Posterior cingulate gyrus (tissue), 11 donors: ENCODE measurements at places on chromosomes 3 and 15.

DNA sequence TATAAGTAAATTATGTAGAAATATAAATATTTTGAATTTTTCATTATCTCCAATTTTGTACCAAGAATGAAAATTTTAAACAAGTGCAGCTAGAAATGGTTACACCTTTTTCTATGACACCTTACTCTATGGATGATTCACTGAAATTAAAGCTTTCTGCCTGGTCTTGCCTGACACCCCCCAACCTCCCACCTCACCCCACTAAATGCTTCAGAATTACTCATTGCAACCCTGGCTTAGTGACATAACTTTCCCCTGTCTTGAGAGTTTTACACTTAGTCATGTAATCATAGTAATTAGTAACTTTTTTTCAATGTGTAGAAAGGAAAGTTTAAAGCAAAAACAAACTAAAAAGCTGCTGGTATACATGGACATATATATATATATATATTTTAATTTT lies 42.0 kb upstream of the MEIS2 start:
- DNase-seq, result no peak

- DNase-seq, result peak; percentile 35
Observed at GRCh38 chr3:189270248-189270832, 98.6 kb downstream of the TPRG1 start.

GRCh38 chr3:148101061-148101460 lies 596.6 kb upstream of the AGTR1 start:
- DNase-seq, result no peak

GRCh38 chr3:35635407-35635806 lies 3.9 kb upstream of the ARPP21 start:
- no peak for DNase-seq

- DNase-seq, result no peak
Observed at GRCh38 chr15:20646529-20647142, 105.0 kb upstream of the GOLGA6L6 start.

DNA sequence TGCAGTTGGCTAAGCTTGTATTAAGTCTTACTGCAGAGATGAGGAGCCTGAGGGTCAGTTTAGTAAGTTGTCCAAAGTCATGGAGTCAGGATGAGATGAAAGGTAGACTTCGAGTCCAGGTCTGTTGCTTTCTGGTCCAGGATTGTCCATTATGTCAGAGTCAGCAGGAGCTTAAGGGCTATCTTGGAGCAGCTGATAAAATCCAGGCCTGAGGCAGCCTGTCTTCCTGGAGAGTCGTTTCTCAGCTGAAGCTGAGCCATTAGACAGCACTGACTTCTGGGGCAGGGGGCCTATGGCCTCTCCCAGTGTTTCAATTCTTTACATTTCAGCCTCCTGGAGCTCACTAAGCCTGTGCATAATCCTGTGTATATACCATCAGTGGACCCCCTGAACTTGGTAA lies 219.5 kb upstream of the GAP43 start:
- no peak for DNase-seq

DNA sequence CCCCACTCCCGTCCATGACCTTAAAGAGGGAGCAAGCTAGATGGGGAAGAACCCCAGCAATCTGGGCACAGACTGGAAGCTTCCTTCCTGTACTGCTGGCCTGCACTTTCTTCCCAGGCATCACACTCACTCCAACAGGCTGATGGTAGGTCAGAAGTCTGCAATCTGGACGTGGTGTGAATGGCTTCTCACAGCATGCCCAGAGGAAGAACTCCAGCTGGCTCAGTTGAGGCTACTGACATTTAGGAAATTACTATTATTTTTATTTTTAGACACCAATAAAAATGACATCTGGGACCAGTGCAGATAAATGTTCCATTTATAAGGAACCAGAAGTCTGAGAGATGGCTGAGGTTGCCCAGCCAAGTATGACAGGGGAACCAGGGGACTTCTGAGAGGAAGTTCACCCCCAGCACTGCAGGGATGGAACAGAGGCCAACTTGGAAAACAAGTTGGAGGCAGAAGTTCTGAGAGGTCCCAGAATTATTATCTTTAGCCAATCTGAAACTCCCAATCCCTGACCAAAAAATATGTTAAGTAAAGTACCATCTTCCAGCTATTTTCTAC lies 163.8 kb upstream of the CTNNB1 start:
- DNase-seq, result no peak

- no peak for DNase-seq
Observed at GRCh38 chr3:173103469-173103868, 37.6 kb downstream of the SPATA16 start.
